Kidney (tissue), 22 donors: ENCODE measurements at places on chromosomes 11 and 22. TPM values are rescaled to one million over a fixed set of nuclear protein-coding genes. Genes with fewer than 3 reads are reported as not detected.

DNA sequence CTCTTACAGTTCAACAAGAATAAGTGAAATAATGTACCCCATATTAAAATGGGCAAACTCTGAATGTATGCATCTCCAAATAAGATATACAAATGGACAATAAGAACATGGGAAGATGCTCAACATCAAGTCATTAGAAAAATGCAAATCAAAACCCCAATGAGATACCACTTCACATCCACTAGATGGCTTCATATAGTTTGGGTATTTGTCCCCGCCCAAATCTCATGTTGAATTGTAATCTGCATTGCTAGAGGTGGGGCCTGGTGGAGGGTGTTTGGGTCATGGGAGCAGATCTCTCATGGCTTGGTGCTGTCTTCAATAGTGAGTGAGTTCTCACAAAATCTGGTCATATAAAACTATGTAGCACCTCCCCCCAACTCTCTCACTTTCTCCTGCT lies 5.7 kb downstream of the MPZL2 start:
- H3K27ac ChIP-seq, result no peak overlapping the region
- no peak for DNase-seq
- H3K4me3 ChIP-seq, result no peak overlapping the region
- H3K4me1 ChIP-seq, result peaks cover 5% of the 10 kb centered on the region

DNA sequence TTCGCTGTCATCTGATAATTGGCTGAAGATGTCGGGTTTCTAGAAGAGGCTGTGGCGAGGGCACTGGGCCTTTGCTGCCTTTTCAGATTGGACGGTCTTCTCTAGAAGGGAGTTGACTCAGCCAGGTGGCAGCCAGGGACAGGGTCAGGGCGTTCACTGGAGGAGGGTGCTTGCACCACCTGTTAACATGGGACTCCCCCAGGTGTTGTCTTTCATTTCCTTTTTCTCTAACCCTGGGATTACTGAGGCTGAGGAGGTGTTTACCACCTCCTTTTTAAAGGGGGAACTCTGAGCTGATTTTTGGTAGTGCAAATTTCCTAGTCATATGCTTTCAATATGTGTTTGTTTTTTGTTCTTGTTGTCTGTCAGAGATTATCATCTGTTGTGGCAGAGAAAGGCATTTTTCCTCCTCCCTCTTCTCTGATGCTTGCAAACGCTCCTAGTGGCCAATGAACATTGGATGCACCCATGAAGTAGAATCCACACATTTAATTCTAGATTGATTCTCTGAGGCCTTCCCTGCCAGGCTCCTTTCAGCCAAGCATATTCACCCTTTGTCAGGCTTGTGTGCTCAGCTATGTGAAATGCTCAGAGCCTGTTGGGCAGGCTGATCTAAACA lies 54.1 kb downstream of the LDLRAD3 start:
- H3K27ac ChIP-seq, result no peak overlapping the region
- H3K4me1 ChIP-seq, result peaks cover 2% of the 10 kb centered on the region
- DNase-seq, result no peak

DNA sequence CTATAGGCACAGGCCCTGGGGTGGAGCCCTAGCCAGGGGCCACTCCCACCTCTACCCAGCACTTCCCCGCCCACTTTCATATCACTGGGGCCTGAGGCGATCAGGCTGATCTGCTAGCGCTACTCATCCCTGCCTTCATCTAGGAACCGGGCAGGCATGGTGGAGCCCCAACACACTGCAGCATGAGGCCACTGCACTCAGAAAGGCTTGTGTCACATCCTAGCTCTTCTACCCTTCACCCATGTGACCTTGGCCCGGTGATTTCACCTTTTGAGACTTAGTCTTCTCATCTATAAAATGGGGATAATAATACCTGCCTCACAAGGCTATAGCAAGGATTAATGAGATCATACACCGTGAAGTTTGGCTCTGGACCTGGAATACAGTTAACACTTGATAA lies 18.1 kb upstream of the GDPD5 start:
- H3K27ac ChIP-seq, result no peak overlapping the region
- H3K27me3 ChIP-seq, result no peaks in the 10 kb centered on the region
- DNase-seq, result no peak

GRCh38 chr11:73804712-73805111 lies 17.0 kb downstream of the MRPL48 start:
- peaks cover 7% of the 10 kb centered on the region for H3K36me3 ChIP-seq
- no peak overlapping the region for H3K27ac ChIP-seq
- no peaks in the 10 kb centered on the region for H3K27me3 ChIP-seq
- no peaks in the 10 kb centered on the region for H3K4me1 ChIP-seq
- H3K4me3 ChIP-seq, result no peak overlapping the region

DNA sequence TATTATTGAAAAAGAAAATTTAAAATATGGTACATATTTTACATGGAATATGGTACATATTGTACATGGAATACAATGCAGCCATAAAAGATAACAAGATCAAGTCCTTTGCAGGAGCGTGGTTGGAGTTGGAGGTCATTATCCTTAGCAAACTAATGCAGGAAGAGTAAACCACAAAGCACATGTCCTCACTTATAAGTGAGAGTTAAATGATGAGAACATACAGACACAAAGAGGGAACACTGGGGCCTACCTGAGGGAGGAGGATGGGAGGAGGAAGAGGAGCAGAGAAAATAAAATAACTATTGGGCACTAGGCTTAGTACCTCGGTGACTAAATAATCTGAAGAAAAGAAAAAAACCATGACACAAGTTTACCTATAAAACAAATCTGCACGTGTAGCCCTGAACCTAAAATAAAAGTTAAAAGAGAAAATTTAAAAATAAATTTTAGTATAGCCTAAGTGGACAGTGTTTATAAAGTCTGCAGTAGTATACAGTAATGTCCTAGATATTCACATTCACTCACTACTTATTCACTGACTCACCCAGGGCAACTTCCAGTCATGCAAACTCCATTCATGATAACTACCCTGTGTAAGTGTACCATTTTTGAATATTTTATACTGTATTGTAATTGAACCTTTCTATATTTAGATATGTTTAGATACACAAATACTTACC lies 204.4 kb downstream of the FAM76B start:
- no peaks in the 10 kb centered on the region for H3K4me1 ChIP-seq
- no peak for DNase-seq
- no peaks in the 10 kb centered on the region for H3K27me3 ChIP-seq
- no peak overlapping the region for H3K4me3 ChIP-seq
- no peaks in the 10 kb centered on the region for H3K36me3 ChIP-seq

Gene CLDN5
- 48.4 TPM for total RNA-seq

- no peak for DNase-seq
- no peak overlapping the region for H3K27ac ChIP-seq
- no peak overlapping the region for H3K4me3 ChIP-seq
- H3K36me3 ChIP-seq, result peaks cover 3% of the 10 kb centered on the region
- H3K4me1 ChIP-seq, result peaks cover 10% of the 10 kb centered on the region
- H3K27me3 ChIP-seq, result no peaks in the 10 kb centered on the region
Observed at GRCh38 chr22:24587251-24587650, 5.6 kb downstream of the LRRC75B start.

Gene LSP1
- total RNA-seq, result 26.1 TPM

DNA sequence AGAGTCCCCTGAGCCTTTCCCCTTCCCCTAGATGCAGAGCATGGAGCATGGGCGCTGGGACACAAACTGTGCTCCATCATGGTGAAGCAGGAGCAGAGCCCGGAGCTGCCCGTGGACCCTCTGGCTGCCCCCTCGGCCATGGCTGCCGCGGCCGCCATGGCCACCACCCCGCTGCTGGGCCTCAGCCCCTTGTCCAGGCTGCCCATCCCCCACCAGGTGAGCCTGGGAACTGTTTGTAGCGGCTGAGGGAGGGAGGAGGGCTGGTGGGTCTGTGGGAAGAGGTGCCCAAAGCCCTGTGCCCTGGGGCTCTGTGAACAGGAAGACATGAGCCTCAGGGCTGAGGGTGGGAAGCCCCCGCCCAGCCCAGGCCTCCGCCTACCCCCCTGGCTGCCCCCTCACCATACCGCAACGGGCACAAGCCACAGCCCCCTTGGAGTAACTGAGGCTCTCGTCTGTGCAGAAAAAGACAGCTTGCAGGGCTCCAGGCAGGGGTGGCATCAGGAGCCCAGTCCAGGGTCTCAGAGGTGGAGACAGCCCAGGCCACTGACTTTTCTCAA lies 30.4 kb downstream of the CREB3L1 start:
- H3K27me3 ChIP-seq, result no peaks in the 10 kb centered on the region
- no peak overlapping the region for H3K4me3 ChIP-seq
- DNase-seq, result no peak
- no peaks in the 10 kb centered on the region for H3K36me3 ChIP-seq

GRCh38 chr11:27087432-27087831 lies 46.8 kb downstream of the BBOX1 start:
- no peak overlapping the region for H3K4me3 ChIP-seq
- no peak overlapping the region for H3K27ac ChIP-seq
- H3K27me3 ChIP-seq, result no peaks in the 10 kb centered on the region
- H3K36me3 ChIP-seq, result peaks cover 4% of the 10 kb centered on the region
- no peaks in the 10 kb centered on the region for H3K4me1 ChIP-seq

DNA sequence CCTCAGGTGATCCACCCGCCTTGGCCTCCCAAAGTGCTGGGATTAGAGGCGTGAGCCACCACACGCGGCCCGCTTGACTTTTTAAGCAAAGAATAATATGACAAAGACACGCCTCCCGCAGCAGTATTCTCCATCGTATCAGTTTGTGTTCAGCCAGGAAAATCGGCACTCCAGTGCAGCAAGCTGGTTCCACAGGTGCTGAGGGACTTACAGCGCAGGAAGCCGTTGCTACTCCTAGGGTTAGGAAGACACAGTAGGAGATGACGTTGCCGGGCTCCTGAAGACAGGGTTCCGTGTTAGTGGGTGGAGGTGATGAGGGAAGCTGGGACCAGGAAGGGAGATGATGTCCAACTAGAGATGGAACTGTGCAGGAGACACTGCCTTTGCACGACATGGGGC lies 65.8 kb upstream of the CECR2 start:
- H3K4me1 ChIP-seq, result no peaks in the 10 kb centered on the region
- H3K27ac ChIP-seq, result no peak overlapping the region
- DNase-seq, result no peak
- no peaks in the 10 kb centered on the region for H3K27me3 ChIP-seq

GRCh38 chr11:113112307-113112706 lies 151.1 kb downstream of the NCAM1 start:
- no peaks in the 10 kb centered on the region for H3K27me3 ChIP-seq
- no peak for DNase-seq
- H3K4me1 ChIP-seq, result peaks cover 2% of the 10 kb centered on the region

- no peak overlapping the region for H3K4me3 ChIP-seq
- no peak for DNase-seq
- H3K27ac ChIP-seq, result no peak overlapping the region
- H3K36me3 ChIP-seq, result no peaks in the 10 kb centered on the region
Observed at GRCh38 chr11:134705858-134706257, 293.8 kb upstream of the B3GAT1 start.

DNA sequence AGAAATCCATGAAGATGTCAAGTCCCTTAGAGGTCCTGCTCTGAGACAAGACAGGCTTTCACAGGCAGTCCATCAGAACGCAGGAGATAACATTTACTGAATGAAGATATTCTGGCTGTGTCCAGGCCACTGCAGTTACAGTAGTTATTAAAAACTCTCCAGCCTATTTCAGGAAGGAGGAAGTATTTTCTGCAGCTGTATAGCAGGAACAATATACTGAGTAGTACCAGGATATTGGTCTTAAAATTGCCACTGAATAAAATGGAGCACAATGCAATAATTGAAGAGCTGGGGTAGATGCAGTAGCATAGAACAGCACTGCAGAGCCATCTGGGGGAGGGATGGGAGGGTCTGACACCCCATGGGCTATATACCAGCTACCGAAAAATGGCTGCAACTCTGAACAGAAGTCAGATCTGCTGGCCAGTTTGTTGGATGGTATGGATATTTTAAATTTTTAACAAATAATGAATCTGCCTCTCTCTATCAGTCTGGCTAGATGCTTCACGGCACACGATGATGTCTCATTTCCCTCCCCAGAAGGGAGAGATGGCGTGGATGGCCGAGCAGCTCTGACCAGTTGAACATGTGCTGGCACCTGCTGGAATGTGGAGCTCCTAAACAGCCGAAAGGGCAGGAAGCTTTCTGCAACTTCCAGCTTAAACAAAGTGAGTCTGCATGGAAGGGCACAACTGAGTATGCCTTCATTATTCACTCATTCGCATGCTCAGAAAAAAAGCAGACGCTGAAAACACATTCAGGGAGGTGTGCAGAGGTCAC lies 342.1 kb upstream of the SYN3 start:
- H3K27me3 ChIP-seq, result no peaks in the 10 kb centered on the region
- H3K27ac ChIP-seq, result no peak overlapping the region
- H3K4me1 ChIP-seq, result no peaks in the 10 kb centered on the region
- no peak for DNase-seq
- no peak overlapping the region for H3K4me3 ChIP-seq

Gene CSF2RB
- total RNA-seq, result 11.4 TPM

Gene GRIA4
- not detected for total RNA-seq

GRCh38 chr11:112541140-112542046 lies 280.7 kb upstream of the PLET1 start:
- no peaks in the 10 kb centered on the region for H3K4me1 ChIP-seq
- no peaks in the 10 kb centered on the region for H3K36me3 ChIP-seq
- no peaks in the 10 kb centered on the region for H3K27me3 ChIP-seq
- H3K4me3 ChIP-seq, result no peak overlapping the region
- DNase-seq, result no peak
